ENCODE measurements at places on chromosomes 2 and 18.

DNA sequence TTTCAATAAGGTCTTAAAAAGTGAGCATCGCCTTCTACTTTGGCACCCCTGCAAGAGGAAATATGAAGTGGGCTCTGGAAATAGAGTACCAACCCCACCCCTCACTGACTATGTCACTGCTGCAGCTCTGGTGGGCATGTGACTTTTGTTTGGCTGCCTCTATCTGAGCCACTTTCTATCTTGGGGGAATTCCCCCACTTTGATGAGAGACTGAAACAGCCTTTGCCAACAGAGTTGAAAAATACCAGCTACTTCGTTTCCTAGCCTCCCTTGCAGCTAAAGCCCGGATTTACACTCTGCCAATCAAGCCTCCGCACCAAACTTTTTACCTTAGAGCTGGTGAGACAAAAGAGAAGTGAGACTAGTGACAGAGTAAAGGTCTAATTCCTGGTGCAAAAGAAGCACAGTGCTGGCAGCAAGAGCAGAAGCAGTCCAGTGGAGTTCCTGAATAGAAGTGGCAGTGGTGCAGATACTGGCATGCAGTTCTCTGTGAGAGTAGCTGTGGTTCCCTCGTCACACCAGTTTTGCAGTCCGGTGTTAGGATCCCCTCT is 12.0 kb upstream of the GALNT14 start:
- no peak for DNase-seq

- no peak for DNase-seq
These were observed 395.2 kb downstream of the RAD51AP2 start for GRCh38 chr2:17122887-17123501.

- DNase-seq = no peak
These were observed 42.3 kb downstream of the SMAD2 start for GRCh38 chr18:47888156-47888555.

DNA sequence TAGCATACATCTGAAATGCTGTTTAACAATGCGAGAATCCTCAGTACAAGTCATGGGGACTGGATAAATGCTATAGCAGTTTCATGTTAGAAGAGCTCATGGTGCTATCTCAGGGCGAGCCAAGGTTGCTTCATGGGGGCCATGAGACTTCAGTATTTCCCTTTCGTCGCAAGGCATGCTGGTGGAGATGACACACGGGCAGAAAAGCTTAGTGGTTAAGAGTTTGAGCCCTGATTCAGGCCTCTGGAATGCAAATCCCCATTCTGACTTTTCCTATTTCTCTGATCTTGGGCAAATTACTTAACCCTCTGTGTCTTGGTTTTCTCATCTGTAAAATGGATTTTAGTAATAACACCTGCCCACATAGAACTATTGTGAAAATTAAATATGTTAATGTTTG is 57.4 kb upstream of the EPHA4 start:
- no peak for DNase-seq

GRCh38 chr2:236284208-236284607 is 20.0 kb upstream of the ASB18 start:
- DNase-seq = no peak

- DNase-seq = no peak
These were observed 135.1 kb upstream of the MYCN start for GRCh38 chr2:15805206-15805605.
